ENCODE measurements at places on chromosomes 11 and 22.

DNA sequence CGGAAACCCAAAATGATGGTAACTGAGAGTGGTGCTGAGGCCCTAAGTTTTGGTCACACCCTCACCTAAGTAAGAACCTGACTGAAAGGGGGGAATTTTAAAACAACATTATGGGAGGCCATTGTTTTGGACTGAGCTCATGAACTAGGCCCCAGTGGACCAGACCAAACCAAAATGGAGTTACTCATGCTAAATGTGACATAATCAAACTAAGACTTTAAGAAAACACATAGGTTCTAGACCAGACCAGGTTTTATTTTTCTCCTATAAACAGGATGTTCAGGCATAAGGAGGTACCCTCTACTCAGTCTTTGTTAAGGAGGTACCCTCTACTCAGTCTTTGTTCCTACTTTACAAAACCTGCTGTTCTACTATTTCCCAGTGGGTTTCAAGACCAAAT is 7.4 kb upstream of the EI24 start:
- DNase-seq = no peak

- no peak for DNase-seq
These were observed 11.2 kb downstream of the ROBO4 start for GRCh38 chr11:124886476-124886875.

DNA sequence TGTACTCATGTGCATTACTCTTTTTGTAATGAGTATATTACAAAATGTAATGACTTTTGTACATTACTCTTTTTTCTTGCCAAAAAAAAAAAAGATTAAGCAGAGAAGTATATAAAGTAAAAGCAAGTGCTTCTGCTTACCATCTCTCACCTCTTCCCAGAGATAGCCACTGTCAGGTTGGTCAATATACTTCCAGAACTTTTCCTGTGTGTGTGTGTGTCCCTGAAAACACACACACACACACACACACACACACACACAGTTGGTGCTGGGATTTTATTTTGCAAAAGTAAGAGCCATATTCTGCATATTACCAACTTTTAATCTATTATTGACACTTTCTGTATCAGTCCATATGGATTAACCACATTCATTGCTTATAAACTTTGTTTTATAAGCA is 2.5 kb downstream of the IGLL5 start:
- no peak for DNase-seq

- no peak for DNase-seq
These were observed 9.2 kb downstream of the RELA start for GRCh38 chr11:65653229-65654225.

- DNase-seq = no peak
These were observed 169.0 kb downstream of the BUD13 start for GRCh38 chr11:116603728-116604323.

DNA sequence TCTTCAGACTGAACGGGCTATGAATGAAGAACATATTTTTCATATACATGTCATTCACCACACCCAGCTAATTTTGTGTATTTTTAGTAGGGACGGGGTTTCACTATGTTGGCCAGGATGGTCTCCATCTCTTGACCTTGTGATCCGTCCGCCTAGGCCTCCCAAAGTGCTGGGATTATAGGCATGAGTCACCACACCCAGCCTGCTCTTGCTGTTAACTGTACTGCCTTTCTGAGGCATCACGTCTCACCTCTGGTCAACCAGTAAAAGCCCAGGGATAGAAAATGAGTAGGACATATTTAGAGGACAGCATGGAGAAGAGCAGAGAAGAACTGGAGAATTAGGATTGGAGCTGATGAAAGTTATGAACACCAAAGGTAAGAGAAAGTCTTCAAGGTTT is 55.6 kb downstream of the APOL3 start:
- no peak for DNase-seq

DNA sequence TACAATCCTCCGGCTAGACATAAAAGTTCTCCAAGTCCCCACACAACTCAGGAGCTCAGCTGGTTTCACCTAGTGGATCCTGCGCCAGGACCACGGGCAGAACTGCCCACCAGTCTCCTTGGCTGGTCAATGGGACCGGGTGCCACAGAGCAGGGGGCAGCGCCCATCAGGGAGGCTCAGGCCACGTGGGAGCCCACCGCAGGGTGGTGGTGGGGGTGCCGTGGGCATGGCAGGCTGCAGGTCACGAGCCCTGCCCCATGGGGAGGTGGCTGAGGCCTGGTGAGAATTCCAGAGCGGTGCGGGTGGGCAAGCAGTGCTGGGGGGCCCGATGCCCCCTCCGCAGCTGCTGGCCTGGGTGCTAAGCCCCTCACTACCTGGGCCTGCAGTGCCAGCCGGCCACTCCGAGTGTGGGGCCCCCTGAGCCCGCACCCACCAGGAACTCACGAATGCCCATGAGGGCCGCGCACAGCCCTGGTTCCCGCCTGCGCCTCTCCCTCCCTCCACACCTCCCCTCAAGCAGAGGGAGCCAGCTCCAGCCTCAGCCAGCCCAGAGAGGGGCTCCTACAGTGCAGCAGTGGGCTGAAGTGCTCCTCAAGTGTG is 1091.9 kb upstream of the TENM4 start:
- no peak for DNase-seq
